ENCODE measurements at places on chromosomes 5 and 9.

DNA sequence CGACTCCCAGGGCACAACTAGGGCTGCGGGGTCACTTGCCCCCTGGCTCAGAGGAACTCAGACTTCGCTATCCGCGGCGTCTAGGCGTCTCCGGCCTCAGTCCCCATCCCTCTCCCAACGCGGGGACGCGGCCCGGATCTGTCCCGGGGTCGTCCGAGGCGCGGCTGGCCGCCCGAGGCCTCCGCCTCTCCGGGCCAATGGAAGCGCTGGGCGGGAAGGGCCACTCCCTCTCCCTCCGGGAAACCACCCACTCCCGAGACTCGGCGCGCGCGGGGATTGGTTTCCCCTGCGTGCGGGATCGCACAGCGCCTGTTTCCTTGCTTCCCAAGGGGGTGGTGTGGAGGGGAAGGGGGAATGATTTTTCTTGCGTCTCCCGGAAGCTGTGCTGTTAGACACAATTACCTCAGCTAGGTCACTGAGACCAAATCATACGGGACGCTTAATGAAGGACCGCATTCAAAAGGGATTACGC is 38.3 kb downstream of the NR2F1 start:
- peak overlapping the region; percentile 92 for H3K27ac ChIP-seq
- H3K27me3 ChIP-seq, result peaks cover 19% of the 10 kb centered on the region
- H3K4me3 ChIP-seq, result peak overlapping the region; percentile 44
- DNase-seq, result peak; percentile 73
- H3K4me1 ChIP-seq, result peaks cover 7% of the 10 kb centered on the region

- no peak for DNase-seq
- peaks cover 13% of the 10 kb centered on the region for H3K36me3 ChIP-seq
- H3K27ac ChIP-seq, result no peak overlapping the region
- no peak overlapping the region for H3K4me3 ChIP-seq
- H3K4me1 ChIP-seq, result no peaks in the 10 kb centered on the region
- H3K27me3 ChIP-seq, result peaks cover 12% of the 10 kb centered on the region
Measured at GRCh38 chr5:179131321-179131835, 71.2 kb downstream of the ZNF354C start.

DNA sequence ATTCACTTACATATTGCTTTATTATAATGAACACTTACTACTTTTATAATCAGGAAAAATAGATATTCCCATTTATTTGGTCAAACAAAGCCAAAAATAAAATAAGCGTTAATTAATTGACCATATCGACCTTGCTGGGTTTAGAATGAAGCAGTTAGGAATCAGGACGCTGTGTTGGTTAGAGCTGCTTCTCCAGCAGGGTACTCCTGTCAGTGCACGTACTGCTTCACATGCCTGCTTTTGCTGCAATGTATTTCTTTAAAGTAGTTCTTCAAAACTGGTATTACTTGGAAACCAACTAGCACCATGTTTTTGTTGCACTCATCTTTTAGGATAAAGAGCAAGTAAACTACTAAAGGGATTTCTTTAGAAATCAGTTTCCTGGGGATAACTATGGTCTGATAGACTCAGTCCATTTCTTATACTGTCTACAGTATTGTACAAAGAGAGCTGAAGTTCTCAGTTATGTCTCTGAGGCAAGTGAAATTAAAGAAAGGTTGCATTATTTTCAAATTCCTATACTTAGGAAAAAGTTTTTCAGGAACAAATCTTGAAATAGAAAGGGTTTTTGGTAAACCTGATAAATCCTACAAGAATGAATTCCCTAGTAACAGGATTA is 6.8 kb upstream of the TRMO start:
- H3K27me3 ChIP-seq, result no peaks in the 10 kb centered on the region
- H3K4me3 ChIP-seq, result no peak overlapping the region
- H3K27ac ChIP-seq, result no peak overlapping the region
- H3K36me3 ChIP-seq, result no peaks in the 10 kb centered on the region
- peaks cover 13% of the 10 kb centered on the region for H3K4me1 ChIP-seq
- DNase-seq, result no peak

DNA sequence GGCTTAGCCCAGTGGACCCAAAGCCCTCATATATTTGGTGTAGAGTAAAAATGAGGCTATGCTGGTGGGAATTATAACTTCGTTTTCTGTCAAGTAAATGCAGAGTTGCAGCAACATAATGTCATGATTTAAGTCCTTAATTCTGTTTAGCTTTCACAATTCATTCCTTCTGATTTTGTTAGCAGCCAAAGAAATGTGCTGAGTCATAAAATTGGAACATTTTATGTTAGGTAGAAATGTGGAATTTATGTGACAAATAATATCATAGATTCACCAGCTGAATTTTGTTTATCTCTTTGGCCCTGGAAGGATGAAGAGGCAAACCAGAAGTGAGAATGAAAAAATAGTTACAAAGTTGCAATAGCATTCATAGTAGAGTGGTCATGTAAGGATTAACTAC is 247.0 kb downstream of the TRPM3 start:
- DNase-seq, result no peak
- no peaks in the 10 kb centered on the region for H3K4me1 ChIP-seq
- H3K27me3 ChIP-seq, result no peaks in the 10 kb centered on the region
- no peak overlapping the region for H3K4me3 ChIP-seq

GRCh38 chr5:167049043-167049663 is 1242.3 kb upstream of the WWC1 start:
- peak; percentile 52 for DNase-seq
- no peak overlapping the region for H3K4me3 ChIP-seq
- H3K36me3 ChIP-seq, result no peaks in the 10 kb centered on the region
- H3K4me1 ChIP-seq, result no peaks in the 10 kb centered on the region
- H3K27ac ChIP-seq, result no peak overlapping the region

- H3K27ac ChIP-seq, result no peak overlapping the region
- no peaks in the 10 kb centered on the region for H3K4me1 ChIP-seq
- no peak overlapping the region for H3K4me3 ChIP-seq
- peaks cover 2% of the 10 kb centered on the region for H3K27me3 ChIP-seq
Measured at GRCh38 chr9:117343427-117343826, 71.4 kb downstream of the ASTN2 start.

DNA sequence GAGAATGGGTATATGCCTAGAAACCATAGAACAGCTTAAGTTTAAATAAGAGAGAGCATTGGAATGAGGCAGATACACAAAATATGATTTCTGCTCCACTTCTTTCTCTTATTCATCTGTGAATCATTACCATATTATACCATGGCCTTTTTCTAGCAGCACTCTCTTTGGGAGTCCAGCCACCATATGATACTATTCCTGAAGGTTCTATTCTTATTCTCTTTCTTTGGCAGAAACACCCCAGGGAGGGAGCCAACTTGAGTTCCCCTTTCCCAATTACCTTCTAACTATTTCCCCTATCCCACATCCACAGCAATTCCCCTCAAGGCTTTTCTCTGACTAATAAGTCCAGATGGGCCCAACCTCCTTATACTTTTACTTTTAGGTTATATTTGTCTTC is 55.9 kb downstream of the NDUFAF2 start:
- H3K4me1 ChIP-seq, result no peaks in the 10 kb centered on the region
- H3K27ac ChIP-seq, result no peak overlapping the region
- DNase-seq, result no peak
- no peaks in the 10 kb centered on the region for H3K36me3 ChIP-seq
- H3K27me3 ChIP-seq, result no peaks in the 10 kb centered on the region

DNA sequence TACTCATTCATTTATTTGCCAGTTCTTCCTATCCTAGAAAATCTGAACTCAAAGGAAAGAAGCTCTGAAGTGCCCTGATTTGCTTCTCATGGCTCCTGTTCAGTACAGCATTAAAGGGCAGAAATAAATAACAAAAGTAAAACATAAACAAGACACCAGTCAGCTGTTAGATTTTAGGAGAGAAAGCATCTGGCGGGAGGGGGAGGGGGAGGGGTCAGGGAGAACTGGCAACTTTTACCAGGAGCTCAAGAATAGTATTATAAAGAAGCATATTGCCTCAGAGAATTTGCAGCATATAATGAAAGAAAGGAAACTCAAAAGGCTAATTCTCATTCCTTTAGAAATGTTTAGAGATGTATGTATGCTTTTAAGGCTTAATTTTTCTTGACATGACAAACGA is 68.1 kb downstream of the SEMA6A start:
- no peaks in the 10 kb centered on the region for H3K27me3 ChIP-seq
- H3K27ac ChIP-seq, result no peak overlapping the region
- DNase-seq, result no peak
- H3K4me3 ChIP-seq, result no peak overlapping the region
- H3K36me3 ChIP-seq, result peaks cover 19% of the 10 kb centered on the region
- peaks cover 30% of the 10 kb centered on the region for H3K4me1 ChIP-seq

- H3K27ac ChIP-seq, result no peak overlapping the region
- H3K27me3 ChIP-seq, result peaks cover 2% of the 10 kb centered on the region
- DNase-seq, result no peak
- H3K36me3 ChIP-seq, result no peaks in the 10 kb centered on the region
Measured at GRCh38 chr5:160347448-160347847, 23.0 kb downstream of the C1QTNF2 start.

DNA sequence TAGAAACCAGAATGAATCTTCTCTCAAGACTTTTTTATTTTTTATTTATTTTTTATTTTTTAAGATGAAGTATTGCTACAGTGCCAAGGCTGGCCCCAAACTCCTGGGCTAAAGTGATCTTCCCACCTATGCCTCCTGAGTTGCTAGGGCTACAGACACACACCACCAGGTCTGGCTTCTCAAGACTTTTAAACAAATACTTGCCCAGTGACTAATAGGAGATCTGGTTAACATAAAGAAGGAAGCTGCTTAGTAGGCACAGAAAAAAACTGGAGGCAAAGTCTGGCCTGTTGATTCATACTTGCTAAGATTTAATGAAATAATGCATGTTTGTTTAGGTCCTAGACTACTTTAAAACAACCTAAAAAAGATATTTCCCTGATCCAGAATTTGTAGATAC is 43.8 kb downstream of the SLC38A9 start:
- H3K36me3 ChIP-seq, result peaks cover 4% of the 10 kb centered on the region
- no peak for DNase-seq
- H3K27me3 ChIP-seq, result no peaks in the 10 kb centered on the region
- H3K4me1 ChIP-seq, result no peaks in the 10 kb centered on the region
- H3K27ac ChIP-seq, result no peak overlapping the region
- H3K4me3 ChIP-seq, result no peak overlapping the region

GRCh38 chr9:114432323-114433067 is 44.7 kb upstream of the AKNA start:
- DNase-seq, result no peak
- H3K4me1 ChIP-seq, result no peaks in the 10 kb centered on the region
- no peak overlapping the region for H3K4me3 ChIP-seq
- peaks cover 5% of the 10 kb centered on the region for H3K27me3 ChIP-seq

- peaks cover 8% of the 10 kb centered on the region for H3K27me3 ChIP-seq
- H3K27ac ChIP-seq, result no peak overlapping the region
- peaks cover 33% of the 10 kb centered on the region for H3K4me1 ChIP-seq
- no peak for DNase-seq
- H3K4me3 ChIP-seq, result no peak overlapping the region
Measured at GRCh38 chr9:107288701-107289100, 5.6 kb downstream of the RAD23B start.

DNA sequence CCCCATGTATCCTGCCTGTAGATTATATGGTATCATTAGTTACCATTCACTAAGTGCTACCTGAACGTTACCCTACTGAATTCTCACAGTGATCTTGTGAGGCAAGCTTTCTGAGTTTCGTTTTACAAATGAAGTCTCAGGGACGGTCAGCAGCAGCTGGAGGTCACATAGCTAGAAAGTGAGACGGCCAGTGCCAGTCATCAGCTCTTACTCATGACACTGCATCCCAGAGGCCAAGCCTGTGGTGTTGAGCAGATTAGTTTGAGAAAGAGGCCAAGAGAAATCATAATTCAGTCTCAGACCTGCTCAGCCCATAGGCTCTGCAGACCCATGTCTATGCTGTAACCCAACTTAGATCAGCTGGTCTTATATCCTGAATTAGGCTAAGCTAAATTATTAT is 95.7 kb upstream of the EGFLAM start:
- peaks cover under 1% of the 10 kb centered on the region for H3K27me3 ChIP-seq
- no peaks in the 10 kb centered on the region for H3K36me3 ChIP-seq
- no peak for DNase-seq
- H3K4me1 ChIP-seq, result no peaks in the 10 kb centered on the region

All from endothelial cell (in vitro differentiated cells).